Spinal cord (tissue), 10 donors: ENCODE measurements at places on chromosomes 6 and 20. TPM values are rescaled to one million over a fixed set of nuclear protein-coding genes. Genes with fewer than 3 reads are reported as not detected.

DNA sequence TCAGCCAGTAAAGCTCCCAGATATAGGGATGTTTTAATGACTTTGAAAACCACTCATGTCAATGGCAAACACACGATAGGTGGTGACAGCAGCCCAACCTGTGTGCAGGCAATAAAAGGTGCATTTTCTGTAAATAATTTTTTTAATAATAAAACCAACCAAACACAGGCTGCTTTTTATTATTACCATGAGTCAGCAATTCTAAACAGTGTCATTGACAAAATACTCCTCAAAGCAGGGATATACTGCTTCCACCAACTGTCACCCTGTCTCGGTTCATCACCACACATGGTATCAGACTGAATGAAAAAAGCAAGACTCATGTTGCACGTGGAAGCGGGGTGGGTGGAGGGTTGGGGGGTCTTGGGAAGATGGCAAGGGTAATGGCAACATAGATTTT, 195.9 kb downstream of the ANKRD60 start:
- no peak for DNase-seq

IL17F gene
- total RNA-seq = not detected

BMP2 gene
- total RNA-seq = 8.7 TPM

NOX3 gene
- total RNA-seq = not detected

HCK gene
- total RNA-seq = 12.4 TPM

- no peak for DNase-seq
These were observed 50.3 kb upstream of the SLC22A16 start for GRCh38 chr6:110526726-110527125.

- DNase-seq = peak; percentile 78
These were observed 30.9 kb downstream of the ANGPT4 start for GRCh38 chr20:884983-885952.

GRCh38 chr6:164206807-164207423, 792.4 kb downstream of the QKI start:
- DNase-seq = peak; percentile 72

DNA sequence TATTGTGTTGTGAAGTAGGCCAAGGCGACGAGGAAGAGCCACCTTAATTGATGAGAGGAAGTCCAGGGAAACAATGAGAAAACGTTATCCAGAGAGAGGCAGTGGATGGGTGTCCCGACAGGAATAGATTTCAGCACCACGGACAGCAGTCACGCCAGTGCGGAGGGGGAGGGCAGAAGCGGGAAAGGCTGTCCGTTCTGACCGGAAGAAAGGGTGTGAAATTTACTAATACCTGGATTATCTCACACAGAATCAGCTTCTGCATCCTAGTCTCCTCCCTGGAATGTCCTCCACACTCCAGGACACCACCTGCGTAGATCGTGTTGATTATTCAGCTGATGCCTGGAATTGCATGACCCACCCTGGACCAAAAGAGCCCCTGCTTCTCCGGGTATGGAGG, 7.4 kb upstream of the BPIFA3 start:
- peak; percentile 22 for DNase-seq

DNA sequence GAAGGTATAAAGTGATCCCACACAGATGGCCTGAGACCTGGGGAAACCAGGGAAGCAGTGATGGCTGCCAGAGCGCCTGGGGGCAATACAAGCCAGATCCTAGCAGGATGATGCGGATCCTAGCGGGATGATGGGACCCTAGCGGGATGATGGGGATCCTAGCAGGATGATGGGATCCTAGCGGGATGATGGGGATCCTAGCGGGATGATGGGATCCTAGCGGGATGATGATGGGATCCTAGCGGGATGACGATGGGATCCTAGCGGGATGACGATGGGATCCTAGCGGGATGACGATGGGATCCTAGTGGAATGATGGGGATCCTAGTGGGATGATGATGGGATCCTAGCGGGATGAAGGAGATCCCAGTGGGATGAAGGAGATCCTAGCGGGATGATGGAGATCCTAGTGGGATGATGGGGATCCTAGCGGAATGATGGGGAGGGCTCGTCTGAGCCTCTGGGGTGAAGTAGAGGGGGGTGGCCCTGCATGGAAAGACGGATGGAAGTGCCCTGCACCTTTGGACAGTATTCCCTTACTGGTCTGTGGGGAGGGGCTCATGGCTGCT, 44.2 kb upstream of the CDH22 start:
- no peak for DNase-seq

GRCh38 chr6:21429291-21429690, 164.3 kb upstream of the SOX4 start:
- DNase-seq = no peak

HAO1 gene
- total RNA-seq = not detected

- DNase-seq = no peak
These were observed 2.8 kb upstream of the COX7A2 start for GRCh38 chr6:75246386-75246785.
